AG04450 (cell line): ENCODE measurements at places on chromosomes 11 and 22. TPM values are rescaled to one million over a fixed set of nuclear protein-coding genes. Genes with fewer than 3 reads are reported as not detected.

Gene ST14
- 0.10 TPM in 1 of 2 replicates, not detected in the other for polyA plus RNA-seq

Gene P2RX3
- not detected in 2 replicates for polyA plus RNA-seq

GRCh38 chr11:30107899-30108298, 91.1 kb upstream of the KCNA4 start:
- no peak for DNase-seq

GRCh38 chr11:76335842-76336241, 45.1 kb downstream of the THAP12 start:
- no peak for DNase-seq

GRCh38 chr11:36441610-36442208, 68.4 kb downstream of the TRAF6 start:
- DNase-seq, result no peak

- no peak for DNase-seq
Measured at GRCh38 chr11:31478223-31478590, 31.2 kb downstream of the IMMP1L start.

DNA sequence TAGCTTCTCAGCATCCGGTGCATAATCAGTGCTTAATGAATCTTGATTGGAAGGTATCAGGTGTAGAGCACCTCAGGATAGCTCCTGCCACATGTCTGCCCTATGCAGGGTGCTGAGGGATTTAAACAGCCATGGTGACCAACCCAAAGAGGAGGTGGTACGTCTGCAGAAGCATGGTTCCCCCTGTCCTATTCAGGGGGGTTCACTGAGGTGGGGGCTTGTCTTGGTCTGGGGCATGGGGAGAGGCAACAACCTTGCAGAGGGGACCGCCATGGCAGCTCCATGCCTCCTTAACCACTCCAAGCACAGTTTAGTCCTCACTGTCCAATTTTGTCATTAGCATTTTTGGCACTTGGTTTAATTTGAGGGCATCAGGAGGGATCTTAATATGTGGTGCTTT, 24.9 kb downstream of the UBE2L3 start:
- DNase-seq, result no peak

DNA sequence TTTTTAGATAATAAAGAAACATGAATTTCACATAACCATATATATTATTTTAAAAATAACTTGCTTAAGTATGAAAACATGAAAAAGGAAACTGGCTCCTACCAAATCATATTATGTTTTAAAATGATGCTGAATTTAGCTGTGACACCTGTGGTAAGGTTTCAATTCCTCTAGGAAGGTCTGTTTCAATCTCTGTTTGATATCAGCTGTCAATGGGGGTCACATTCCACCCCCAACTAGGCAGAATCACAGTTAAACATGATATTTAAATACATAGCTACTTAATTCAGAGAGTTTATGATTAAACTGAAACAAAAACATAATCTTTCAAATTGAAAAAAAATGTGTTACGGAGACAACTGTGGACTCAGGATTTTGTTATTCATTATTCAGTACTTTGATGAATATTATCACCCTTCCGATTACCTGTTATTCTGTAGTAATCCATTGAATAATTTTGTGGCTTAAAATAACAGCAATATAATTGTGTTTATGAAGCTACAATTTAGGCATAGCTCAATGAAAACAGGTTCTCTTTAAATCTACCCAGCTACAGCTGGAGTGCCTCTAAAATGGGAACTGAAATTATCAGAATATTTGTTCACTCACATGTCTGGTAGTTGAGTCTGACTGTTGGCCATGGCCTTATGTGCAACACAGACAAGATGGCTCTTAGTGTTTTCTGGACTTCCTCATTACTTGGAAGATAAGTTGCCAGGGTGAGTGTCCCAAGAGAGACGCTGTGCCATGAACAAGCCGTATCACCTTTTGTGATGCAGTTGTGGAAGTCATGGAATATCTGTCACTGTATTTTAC, 244.6 kb upstream of the ANO3 start:
- no peak for DNase-seq
